ENCODE measurements at places on chromosomes 3 and 15.
A peak's percentile ranks its signal among the peaks of the same experiment; 100 is the strongest.

GRCh38 chr15:80695911-80696661 is 976 bp downstream of the ABHD17C start:
- peak; percentile 53 for DNase-seq

GRCh38 chr3:188091746-188092145 is 62.2 kb upstream of the LPP start:
- no peak for DNase-seq

DNA sequence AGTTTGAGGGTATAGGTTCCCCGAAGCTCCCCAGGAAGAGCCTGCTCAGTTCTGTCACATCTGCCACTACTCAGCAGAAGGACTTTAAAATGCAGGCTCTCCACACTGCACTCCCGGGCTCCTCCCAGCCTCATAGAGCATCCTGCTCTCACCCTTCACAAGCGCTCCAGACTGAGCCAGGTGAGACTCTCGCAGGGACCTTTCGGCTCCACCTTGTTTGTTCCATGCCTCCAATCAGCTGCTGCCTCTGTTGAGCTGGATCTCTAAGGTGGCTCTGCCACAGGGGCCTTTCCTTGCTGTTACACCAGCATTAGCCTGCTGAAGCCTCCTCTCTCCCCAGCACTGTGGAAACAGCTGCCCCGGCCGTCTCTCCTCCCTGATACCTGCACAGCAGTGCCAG is 56.1 kb downstream of the SLCO3A1 start:
- DNase-seq, result no peak

- no peak for DNase-seq
These were observed 229.0 kb upstream of the SLCO3A1 start for GRCh38 chr15:91624353-91624968.
